ENCODE measurements at places on chromosomes 3 and 15.

- peak; percentile 83 for DNase-seq
Measured at GRCh38 chr3:152100491-152101132, 168.1 kb upstream of the MBNL1 start.

- no peak for DNase-seq
Measured at GRCh38 chr3:156707588-156707987, 33.2 kb downstream of the TIPARP start.

GRCh38 chr15:70268698-70269251 is 171.1 kb upstream of the TLE3 start:
- DNase-seq: no peak

- DNase-seq: no peak
Measured at GRCh38 chr3:5294356-5294755, 106.8 kb downstream of the EDEM1 start.

- peak; percentile 46 for DNase-seq
Measured at GRCh38 chr3:194205675-194206133, 69.8 kb downstream of the HES1 start.

All from MV-4-11 (cell line).